ENCODE measurements at places on chromosomes 5 and 9.

DNA sequence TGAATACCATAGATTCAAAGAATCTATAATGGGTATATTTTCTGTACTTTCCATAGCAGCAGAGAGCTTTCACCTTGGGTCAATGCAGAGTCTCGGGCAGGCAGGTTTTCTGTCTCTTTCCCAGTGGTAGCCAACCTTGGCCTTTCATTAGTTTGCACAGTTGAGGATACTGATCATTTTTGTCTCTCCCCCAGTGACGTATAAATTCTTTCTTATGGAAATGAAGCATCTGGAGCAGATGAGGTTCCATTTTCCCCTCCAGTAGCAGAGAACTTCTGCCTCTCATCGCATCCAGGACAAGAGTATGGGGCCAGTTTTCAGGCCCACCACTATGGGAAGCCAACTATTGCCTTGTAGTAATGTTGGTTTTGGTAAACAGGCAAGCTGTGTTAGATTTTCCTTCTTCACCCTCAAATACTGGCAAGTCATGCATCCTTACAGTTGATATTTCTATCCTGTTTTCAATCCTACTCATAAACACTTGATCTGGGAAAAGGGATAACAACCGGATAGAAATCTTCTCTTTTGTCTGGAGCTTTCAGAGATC lies 845.2 kb upstream of the CDH18 start:
- DNase-seq, result no peak

DNA sequence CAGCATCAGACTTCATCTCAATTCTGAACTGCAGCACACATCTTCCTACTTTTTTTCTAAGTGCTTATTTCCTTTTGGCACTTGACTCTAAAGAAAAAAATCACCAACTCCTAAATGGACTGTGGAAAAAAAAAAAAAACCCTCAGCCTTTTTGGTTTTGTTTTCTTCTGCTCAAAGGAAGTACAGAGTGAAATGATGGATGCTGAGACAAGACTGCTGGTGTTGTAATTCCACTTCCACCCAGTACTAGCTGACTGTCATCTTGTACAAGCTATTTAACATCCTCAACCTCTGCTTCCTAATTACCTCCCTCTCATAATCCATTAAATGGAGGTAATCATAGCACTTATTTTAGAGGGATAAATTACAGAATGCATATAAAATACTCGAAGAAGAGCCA lies 171.5 kb upstream of the GNA14 start:
- no peak for DNase-seq

DNA sequence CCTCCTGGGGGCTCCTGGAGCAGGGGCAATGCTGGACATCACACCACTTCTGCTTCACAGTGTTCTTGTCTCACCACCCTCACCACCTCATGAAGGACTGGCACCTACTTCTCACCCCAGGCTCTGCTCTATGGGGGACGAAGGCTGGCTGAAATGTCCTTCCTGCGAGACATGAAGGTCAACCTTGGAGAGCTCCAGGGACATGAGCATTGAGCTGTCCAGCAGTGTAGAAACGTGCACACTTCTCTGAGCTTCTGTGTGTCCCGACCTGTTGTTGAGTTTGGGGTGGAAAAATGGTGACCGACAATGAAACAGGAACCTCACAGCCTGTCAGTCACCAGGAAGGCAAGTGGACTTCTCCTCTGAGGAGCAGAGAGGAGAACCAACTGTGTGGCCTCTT lies 68.6 kb upstream of the ADAMTS16 start:
- DNase-seq, result no peak

DNA sequence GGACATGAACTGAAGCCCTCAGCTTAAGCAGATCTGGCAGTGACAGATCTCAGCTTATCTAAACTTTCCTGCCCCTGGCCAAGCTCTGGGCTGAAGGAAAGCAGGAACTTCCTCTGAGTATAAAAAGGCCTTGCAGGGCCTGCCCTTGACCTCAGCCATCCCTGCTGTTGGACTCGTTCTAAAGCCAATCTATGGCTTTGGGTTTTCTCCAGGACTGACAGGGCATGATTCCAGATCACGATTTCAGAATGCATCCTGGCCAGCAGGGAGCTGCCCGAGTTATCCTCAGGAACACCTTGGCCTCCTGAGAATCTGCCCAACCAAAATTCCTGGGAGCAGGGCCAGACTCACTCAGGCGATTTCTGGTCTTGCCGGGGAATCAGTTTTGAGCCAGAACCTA lies 502.7 kb downstream of the TLE4 start:
- no peak for DNase-seq

GRCh38 chr9:33249087-33249658 lies 9.2 kb downstream of the SPINK4 start:
- no peak for DNase-seq

DNA sequence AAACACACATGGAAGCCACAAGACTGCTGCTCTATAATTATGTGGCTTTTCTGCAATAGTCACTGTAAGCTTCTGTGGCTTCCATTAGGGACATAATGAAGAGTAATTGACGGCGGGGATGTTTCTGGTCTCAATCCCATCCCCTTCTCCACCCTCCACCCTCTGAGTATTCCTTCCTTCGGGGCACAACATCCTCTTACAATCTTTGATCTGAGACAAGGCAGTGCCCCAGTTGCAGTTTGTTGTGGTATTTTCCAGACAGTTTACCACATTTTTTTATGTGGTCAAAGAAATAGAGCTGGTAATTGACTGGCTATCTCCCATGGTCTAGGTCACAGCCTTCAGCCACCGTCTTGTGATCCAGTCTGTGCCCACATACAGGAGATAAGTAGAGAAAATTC lies 277.7 kb downstream of the NR2F1-AS1 start:
- DNase-seq, result no peak

- no peak for DNase-seq
These were observed 9.2 kb upstream of the DDX46 start for GRCh38 chr5:134749415-134749814.

DNA sequence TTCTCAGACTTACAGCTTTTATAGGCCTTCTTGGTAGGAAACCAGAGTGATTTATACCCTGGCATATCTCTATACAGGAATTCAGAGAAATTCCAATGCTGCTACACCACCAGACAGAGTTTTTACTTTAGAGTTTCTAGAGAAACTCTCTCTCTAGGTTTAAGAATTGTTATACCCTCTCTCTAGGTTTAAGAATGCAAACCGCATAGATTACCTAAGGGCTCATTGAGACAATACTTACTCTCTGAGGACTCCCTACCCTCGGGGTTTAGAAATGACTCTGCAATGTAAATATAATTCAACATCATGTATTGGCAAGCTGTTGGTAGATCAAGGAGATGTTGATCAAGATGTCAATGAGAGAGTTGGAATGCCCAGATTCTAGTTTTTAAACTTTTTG lies 15.3 kb upstream of the ELAVL2 start:
- no peak for DNase-seq

DNA sequence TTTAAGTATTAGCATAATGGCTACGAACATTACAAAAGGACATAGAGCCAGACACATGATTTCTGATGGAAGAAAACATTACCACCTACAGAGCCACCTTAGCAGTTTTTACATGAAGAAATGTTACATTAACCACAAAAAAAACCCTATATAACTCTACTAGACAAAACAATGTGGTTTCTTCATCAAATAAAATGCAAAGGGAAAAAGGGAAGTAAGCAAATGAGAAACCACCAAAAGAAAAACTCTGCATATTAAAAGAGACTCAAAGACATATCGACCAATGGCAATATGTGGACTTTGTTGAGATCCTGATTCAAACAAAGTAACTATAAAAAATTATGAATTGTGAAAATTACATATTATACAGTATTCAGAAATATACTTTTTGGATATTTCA lies 132.7 kb downstream of the TSSK1B start:
- no peak for DNase-seq

GRCh38 chr5:138054847-138055558 lies 22.1 kb upstream of the FAM13B start:
- no peak for DNase-seq

- DNase-seq, result no peak
These were observed 117.1 kb upstream of the RASA1 start for GRCh38 chr5:87150630-87151029.

GRCh38 chr5:109743041-109743531 lies 53.4 kb downstream of the MAN2A1 start:
- DNase-seq, result no peak

- no peak for DNase-seq
These were observed 141.5 kb downstream of the TSSK1B start for GRCh38 chr5:113293068-113293974.

- no peak for DNase-seq
These were observed 59.0 kb downstream of the MAP1B start for GRCh38 chr5:72166070-72166979.

DNA sequence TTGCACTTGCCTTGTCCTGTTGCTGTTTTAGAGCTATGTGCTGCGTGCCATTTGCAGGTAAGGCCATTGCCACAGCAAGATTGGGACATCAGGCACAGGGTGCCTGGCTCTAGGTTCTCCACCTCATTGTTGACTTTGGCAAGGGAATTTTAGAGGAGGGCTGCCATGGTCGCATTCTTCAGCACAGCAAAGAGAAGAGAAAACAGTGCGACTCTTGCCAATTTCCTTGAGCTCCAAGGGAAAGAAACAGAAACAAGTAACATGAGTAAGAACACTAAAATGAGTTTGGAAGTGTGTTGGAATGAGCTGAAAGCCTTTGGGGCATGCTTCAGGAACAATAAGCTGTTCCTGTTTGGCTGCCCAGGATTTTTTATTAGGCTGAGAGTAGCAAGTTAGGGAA lies 188.1 kb upstream of the IL12B start:
- no peak for DNase-seq

DNA sequence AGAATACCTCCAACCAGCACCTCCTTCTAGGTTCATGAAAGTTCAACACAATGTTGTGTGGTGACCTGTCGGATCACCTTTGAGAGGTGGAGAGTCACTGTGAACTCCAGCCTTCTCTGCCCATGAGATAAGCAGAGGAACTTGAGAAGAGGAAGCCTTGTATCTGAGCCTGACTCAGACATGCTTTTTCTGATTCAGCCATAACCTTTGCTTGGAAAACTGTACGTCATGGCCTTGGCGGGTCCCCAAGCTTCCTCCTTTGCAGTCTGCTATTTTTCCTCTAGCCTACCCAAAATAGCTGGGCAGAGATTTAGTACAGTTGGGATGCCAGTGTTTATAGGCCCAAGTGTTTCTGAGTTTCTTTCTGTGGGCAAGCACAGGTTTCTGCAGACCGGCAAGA lies 274.7 kb downstream of the CETN3 start:
- no peak for DNase-seq

- peak; percentile 1 for DNase-seq
These were observed 100.6 kb downstream of the ICE1 start for GRCh38 chr5:5523066-5523505.

DNA sequence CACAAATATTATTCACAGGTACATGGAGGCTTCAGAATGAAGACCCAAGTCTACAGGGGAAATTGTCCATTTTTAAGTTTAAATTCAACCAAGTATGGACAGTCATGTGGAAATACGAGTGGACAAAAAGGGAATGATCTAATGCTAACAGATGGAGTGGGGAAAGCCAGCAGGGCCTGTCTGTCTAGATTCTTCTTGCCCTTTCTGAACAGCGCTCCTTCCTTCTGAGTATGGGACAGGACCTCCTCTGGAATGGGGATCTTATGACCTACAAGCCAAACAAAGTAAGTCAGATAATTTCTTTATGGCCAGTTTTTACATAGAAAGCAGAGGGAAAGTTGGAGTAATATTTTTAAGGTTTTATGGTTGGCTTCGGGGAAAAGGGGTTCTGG lies 119.8 kb upstream of the NEK6 start:
- no peak for DNase-seq

GRCh38 chr5:127567026-127567768 lies 49.8 kb downstream of the PRRC1 start:
- no peak for DNase-seq

DNA sequence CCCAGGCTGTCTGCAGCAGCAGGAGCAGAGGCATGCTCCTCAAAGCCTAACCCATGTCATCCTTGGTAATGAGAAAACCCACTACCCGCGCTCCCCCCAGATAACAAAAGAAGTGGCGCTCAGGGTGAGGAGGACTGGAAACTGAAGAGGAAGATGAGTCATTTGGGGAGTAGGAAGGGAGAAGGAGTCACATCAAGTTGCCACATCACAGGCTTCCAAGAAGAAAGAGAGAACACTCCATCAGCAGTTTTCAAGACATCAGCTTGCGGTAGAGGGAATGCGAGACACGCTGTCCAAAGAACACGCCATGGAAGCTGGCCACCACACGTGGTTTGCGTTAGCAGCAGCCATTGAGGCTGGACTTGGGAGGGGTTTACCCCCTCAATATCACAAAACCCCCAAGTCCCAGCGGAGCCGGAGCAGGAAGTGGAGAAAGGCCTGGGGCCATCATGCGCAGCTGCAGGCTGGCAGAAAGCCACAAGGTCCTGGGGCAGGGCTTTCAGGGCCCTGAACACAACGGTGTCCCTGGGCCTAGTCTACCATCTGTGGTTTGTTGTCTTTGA lies 41.5 kb downstream of the SH3PXD2B start:
- no peak for DNase-seq

- no peak for DNase-seq
These were observed 57.4 kb upstream of the ANGPTL2 start for GRCh38 chr9:127179633-127180441.

DNA sequence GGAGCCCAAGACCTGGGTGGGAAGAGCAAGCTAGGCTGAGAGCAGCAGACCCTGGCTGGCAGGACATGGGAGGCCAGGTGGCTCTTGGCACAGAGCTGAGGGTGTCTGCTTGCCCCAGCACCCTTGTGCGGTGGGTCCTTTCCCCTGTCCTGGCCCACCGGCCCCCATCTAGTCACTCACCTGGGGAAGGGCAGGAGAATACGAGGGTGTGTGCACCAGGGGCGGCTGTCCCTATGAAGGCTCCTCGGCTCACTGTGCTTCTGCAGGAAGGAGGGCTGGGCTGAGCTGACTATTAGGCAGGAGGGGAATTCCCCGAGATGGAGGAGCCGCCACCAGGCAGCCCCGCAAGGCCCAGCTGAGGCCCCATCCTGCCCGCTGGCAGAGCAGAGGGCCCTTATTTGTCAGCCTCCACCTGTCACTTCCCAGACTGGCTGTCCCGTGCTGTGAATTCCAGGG lies 6.1 kb upstream of the TNIP1 start:
- DNase-seq, result peak; percentile 71

- no peak for DNase-seq
These were observed 253.8 kb downstream of the CDK5RAP2 start for GRCh38 chr9:120326049-120326693.

DNA sequence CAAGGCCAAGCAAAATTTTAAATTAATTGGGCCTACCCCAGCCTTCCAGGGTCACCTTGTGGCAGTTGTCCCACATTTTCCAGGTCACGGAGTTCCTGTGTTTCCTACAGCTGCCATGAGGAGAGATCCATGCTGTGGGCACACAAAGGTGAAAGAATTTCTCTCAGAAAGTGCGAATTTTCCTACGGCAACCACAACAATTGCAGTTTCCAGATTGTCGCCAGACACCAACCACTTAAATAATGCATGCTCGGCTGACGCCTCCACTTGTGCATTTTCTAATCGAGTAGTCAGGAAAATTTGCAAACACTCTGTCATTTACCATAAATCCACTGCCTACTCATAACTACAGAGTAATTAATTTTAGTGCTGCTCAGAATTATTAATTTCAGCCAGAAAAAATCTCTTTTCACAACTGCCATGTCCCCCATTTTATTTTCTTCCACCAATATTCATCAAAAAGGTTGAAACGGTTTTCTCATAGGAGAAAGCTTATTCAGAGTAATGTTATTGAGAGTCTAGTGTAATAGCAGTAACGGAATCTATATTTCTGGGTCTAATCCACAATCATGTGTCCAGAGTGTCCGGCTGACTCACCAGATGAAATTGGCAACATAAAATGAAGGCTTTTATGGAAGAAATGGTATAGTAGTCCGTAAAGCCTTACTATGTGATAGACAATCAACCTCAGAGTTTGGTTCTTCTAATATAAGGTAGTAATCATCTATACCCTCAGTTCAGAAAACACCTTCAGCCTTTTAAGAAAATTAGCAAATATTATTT lies 389.8 kb downstream of the NR2F1-AS1 start:
- DNase-seq, result no peak

Measured in activated T-cell treated with anti-CD3 and anti-CD28 coated beads for 24 hours (primary cell).